Left cardiac atrium (tissue), 4 donors: ENCODE measurements at places on chromosomes 5 and 9.
A peak's percentile ranks its signal among the peaks of the same experiment; 100 is the strongest.

GRCh38 chr5:61275841-61276240, 56.2 kb upstream of the ZSWIM6 start:
- DNase-seq = peak; percentile 62

- DNase-seq = no peak
Observed at GRCh38 chr9:92328225-92328624, 2.5 kb downstream of the CENPP start.

DNA sequence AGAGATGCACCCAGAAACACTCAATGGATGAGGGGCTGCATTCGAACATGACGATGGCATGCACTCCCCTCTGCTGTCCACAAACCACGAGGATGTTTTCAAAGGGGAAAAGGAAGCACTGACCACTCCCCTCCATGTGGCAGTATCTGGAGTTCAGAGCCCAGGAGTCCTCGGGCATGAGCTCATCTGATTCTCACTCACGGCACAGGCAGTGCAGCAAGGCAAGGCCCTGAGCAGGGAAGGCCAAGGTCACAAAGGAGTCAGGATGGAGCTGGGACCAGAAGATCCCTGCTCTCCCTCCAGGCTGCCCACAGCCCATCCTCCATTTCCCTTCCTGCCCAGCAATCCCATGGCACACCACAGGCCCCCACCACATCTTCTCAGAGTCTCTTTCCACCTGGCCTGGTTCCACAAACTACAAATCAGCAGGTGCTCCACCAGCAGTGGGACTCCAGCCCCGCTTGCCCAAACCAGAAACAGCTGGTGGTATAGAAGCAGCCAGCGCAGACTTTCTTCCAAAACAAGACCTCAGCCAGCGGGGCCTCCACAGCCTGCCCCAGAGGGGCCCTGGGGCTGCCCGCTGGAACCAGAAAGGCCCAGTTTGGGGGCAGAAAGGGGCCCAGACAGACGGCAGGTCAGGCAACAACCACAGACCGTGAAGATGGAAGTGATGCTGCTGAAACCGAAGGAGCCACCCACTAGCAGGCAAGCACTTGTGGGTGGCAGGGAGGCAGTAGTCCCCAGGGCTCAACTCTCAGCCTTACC, 12.2 kb downstream of the TNIP1 start:
- no peak for DNase-seq

GRCh38 chr9:123417289-123418051, 61.5 kb downstream of the CRB2 start:
- peak; percentile 7 for DNase-seq

- DNase-seq = no peak
Observed at GRCh38 chr5:56622141-56622540, 193.2 kb upstream of the MAP3K1 start.

- no peak for DNase-seq
Observed at GRCh38 chr9:98375138-98375726, 119.8 kb upstream of the TBC1D2 start.
